COLO829 (cell line): ENCODE measurements at places on chromosomes 16 and 17.

DNA sequence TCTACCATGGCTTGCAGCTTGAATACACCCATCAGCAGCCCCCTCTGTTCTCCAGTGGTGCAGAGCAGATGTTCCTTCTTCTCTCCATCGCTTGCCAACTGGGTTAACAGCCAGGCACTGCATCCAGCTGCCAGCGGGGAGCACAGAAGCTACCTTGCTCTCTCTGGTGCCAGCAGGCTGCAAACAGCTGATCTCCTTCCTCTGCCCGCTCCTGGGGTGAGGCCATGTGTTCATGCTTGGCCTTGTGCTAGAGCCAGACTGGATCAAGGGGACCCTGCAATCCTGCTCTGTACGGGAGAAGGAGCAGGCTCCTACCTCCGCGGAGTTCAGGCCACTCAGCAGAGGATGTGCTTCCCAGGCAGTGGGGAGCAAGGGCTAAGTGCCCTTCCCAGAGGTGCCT is 24.1 kb upstream of the ENGASE start:
- DNase-seq = no peak

DNA sequence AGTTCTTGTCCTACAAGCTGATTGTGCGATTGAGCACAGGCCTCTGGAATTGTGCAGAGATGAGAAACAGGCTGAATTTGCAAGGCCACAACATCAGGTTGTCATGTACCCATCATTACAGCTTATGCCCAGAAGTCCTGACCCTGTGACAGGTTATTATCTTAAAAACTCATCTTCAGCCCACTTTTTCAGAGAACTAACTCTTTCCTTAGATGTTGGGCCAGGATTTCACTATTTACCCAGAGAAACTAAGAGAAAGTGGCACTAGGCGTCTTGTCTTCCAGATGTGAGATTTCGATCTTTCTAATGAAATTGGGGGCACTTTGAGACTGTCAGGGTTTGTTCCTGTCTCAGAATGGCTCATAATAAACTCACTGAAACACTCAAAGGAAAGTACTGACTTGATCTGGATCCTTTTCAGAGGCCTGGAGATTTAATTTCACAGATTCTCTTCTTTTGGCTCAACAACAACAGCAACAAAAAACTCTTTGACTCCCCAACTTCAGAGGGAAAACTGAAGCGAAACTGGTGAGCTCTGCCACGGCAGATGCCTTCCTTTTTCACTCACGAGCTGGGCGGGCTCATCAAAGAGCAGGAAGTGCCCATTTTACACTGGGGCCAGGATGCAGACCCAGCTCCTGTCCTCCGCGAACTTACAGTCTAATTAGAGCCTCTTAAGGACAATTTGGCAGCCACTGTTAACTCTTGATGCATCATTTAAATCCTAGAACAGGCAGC is 17.7 kb upstream of the SLC12A3 start:
- DNase-seq = no peak

DNA sequence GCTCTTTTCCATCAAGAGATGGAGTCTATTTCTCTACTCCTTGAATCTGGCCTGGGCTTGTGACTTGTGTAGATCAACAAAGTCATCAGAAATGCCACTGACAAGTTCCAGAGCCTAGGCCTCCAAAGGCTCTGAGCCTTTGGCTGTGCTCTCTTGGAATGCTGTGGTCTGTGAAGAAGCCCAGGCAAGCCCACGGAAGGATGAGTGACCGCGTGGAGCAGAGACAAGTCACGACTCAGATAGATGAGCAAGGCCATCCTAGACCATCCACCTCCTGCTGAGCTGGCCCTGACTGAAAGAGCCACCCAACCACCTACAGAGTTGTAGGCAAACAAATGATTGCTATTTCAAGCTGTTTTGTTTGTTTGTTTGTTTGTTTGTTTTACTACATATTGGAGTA is 11.6 kb upstream of the ICAM2 start:
- no peak for DNase-seq

- DNase-seq = no peak
Observed at GRCh38 chr17:78496311-78496710, 80.9 kb downstream of the DNAH17 start.

- DNase-seq = no peak
Observed at GRCh38 chr17:14910916-14911315, 354.2 kb downstream of the PMP22 start.

DNA sequence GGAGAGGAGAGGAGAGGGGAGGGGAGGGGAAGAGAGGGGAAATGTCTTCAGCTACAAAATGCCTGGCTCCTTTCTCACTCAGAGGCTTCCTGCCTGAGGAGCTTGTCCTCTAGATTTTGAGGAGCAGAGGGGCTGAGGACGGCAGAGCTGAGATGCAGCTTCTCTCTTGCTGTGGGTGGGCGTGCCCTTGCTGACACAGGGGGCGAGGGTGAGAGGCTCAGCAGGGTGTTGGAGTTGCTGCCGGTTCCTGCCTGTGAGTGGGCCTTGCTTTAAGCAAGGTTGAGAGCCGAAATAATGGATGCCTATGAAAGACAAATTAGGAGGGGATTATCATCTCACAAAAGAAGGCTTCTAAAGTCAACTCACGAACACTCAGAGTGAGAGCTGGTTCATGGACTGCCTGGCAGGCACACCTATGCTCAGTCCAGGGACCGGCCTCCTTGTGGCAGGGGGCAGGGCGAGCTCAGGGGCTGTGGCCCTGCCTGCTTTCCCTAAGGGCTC is 215.6 kb downstream of the MSI2 start:
- no peak for DNase-seq

- DNase-seq = no peak
Observed at GRCh38 chr16:88861359-88861758, 4.4 kb downstream of the TRAPPC2L start.

GRCh38 chr17:37607637-37608331 is 1.4 kb downstream of the SYNRG start:
- no peak for DNase-seq

DNA sequence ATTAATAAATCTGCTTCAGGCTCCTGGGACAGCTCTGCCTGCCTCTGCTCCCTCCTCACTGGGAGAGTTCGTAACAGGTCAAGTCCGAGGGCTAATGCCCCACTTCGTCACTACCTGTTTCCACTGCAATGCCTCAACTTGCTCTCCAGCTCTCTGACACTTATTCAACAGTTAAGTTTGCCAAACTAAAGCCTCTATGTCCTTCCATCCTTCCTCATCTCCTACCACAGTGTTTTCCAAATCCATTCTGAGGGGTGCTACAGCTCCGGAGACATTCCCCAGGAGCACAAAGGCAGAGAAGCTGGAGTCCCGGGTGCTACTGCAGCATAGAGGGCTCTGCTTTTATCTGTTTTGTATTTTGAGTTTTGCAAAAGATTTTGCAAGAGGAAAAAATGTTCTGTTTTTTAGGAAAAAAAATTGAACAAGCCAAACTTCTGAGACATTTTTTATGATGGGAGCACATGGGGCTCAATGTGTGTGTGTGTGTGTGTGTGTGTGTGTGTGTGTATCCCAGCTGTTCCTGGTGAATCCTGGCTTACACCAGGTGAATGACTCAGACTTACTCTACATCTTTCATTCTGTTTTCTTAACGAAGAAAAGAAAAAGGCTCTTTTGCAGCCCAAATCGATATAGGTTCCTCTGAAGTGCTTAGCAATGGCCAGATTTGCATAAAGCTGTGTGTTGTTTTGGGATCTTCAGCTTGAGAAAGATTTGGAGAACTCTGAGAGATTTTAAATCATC is 46.1 kb upstream of the MYOCD start:
- DNase-seq = no peak

- no peak for DNase-seq
Observed at GRCh38 chr17:50308666-50309065, 34.4 kb downstream of the TMEM92 start.

GRCh38 chr17:41975099-41976083 is 8.8 kb downstream of the CNP start:
- DNase-seq = no peak

DNA sequence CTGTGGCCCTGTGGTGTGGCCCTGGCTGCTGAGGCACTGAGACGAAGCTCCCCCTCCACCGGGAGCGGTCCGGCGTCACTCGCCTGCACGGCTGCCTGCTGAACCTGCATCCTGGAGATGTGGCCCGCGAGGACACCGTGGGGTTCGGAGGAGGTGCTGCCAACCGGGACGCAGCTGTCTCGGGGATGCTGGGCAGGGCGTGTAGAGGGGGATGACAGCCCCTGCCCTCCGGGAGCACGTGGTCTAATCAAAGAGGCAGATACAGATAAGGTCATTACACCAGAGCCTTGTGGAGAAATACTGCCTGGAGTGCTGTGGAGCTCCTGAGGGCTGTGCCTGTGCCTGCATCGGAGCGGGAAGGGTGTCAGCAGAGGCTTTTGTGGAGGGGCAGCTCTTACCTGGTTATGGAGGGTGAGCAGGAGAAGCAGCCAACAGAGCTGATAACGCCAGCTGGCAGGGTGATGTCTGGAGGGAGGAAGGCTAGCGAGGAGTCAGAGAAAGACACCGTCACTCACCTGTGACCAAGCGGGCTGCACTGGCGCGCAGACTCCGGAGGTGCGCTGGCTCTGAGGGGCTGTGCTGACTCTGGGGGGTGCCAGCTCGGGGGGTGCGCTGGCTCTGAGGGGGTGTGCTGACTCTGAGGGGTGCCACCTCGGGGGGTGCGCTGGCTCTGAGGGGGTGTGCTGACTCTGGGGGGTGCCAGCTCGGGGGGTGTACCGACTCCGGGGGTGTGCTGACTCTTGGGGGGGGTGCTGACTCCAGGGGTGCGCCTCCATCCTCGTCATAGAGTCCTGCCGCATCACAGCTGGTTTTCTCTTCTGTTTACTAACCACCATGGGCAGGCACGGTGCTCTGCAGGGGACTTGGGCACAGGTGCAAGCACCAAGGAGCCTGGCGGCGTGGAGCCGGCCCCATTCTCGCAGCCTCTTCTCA is 104.7 kb upstream of the CHMP6 start:
- DNase-seq = no peak

DNA sequence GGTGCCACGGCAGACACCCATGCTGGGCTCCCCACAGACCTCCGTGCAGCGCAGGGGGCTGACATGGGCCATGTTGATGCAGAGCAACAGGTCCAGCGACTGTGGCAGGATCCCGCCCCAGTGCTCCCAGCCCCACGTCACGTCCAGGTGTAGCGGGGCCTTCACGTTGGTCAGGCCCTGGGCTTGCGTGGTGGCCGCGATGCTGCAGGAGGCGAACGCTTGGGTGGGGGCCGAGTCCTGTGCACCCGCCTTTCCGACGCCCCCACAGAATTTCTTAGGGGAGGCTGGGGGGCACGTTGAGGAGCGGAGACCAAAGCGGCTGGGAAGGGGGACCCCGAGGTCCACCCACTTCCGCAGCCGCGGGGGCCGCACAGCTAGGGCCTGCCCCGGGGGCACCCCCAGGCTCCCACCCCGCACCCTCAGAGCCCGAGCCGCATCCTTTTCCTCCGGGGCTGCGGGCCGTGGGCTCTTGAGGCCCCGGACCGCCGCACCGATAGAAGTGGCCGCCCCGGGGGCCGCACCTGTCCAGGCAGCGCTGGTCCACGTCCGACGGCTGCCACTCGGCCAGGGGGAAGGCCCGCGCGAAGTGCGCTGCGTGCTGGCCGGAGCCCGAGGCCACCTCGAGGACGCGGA is 416 bp downstream of the METTL26 start:
- DNase-seq = no peak

GRCh38 chr17:43769859-43770258 is 8.9 kb downstream of the DUSP3 start:
- DNase-seq = no peak
